ENCODE measurements at places on chromosomes 1 and 21.

DNA sequence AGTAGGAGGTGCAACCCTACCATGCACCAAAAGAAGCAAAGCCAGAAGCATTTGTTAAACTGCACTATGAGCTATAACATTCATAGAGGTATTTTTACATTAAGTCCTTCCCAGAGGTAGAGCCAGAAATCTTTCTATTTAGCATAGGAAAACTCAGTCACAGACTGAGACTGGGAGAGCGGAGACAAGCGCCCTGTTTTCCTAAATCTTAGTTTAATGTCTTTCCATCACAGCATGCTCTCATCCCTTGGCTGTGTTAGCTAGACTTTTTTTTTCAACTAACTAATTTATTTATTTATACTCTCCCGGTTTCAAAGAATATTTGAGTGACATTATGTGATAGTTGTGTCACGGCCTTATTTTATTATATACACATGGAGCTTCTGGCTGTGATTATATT, 304.1 kb downstream of the LMX1A start:
- no peak for DNase-seq

- no peak for DNase-seq
These were observed 234.0 kb downstream of the NPHP4 start for GRCh38 chr1:5758000-5758858.

- DNase-seq = peak; percentile 61
These were observed 38.9 kb upstream of the C1orf185 start for GRCh38 chr1:51063121-51063520.

- DNase-seq = peak; percentile 79
These were observed 63.6 kb downstream of the GADD45A start for GRCh38 chr1:67748630-67749029.

Measured in MCF 10A (cell line).